HEK293T (cell line): ENCODE measurements at places on chromosomes 7 and 10.

- peak; percentile 50 for DNase-seq
Measured at GRCh38 chr7:33904681-33905388, 504 bp upstream of the BMPER start.

DNA sequence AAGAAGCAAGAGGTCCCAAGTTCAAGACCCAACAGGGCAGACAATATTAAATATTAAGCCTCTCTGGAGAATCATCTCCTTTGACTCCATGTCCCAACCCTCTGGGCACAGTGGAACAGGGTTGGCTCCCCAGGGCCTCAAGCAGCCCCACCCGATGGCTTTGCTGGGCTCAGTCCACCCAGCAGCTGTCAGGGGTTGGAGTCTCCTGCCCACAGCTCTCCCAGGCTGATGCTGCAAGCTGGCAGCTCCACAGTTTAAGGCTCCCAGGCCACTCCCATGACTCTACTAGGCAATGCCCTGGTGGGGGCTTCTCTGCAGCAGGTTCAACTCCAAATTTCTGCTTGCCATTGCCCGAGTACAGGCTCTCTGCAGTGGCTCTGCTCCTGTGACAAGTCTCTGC, 55.1 kb downstream of the LARP4B start:
- no peak for DNase-seq

DNA sequence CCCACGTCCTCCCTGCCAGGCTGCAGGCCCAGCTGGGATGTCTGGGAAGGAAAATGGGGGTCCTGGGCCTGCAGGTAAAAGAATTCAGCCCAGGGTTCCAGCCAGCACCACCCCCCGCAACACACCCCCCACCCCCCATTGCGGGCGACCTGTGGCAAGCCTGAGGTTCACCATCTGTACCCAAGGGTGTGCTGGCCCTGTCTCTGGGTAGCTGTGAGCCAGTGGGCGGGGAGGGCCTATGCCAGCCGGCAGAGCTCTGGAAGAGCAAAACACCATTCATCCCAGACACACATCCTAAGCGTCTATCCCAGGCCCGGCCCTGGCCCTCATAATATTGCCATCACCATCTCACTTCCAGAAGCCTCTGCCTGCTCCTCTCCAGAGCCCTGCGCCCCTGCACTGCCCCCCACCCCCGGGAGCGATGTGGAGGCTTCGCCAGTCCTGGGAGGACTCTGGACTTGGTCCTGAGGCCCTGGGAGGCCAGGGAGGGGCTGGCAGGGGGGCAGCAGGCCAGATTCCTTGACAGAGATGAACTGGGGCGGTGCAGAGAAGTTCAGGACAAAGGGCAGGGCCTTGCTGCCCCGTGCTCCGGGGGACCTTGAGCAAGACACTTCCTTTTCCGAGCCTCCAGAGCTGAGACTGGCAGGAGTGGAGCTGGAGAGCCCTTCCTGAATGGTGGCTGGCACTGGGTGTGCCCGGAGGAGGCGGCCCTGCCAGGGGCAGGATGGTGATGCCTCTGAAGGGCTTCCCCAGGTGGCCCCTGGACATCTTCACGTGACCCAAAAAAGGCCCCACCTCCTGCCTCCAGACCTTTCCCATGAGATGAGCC, 8.7 kb upstream of the TTYH3 start:
- DNase-seq: no peak

- DNase-seq: no peak
Measured at GRCh38 chr7:68509603-68510002, 1088.7 kb upstream of the AUTS2 start.

- DNase-seq: no peak
Measured at GRCh38 chr7:129553899-129554461, 51.6 kb downstream of the SMKR1 start.

- no peak for DNase-seq
Measured at GRCh38 chr7:7516156-7516555, 19.5 kb downstream of the COL28A1 start.

GRCh38 chr7:106600569-106601373, 60.2 kb downstream of the CCDC71L start:
- no peak for DNase-seq

- no peak for DNase-seq
Measured at GRCh38 chr7:5406957-5407945, 16.4 kb downstream of the TNRC18 start.

DNA sequence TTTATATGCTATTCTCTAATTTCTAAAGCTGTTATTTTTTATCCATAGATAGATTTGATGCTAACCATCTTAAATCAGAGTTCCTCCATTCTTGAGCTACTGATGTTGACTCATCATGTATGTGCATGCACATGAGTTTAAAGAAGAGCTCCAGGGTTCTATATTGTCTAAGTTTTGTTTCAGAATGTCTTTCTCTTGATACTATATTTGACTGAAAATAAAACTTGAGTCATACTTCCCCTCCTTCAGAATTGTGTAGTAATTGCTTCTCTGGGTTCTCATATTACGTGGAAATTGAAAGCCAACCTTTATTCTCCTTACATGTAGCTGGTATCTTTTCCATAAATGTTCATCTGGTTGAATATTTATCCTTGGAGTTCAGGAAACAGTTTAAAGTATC, 89.4 kb downstream of the LRRTM3 start:
- DNase-seq: no peak

- DNase-seq: no peak
Measured at GRCh38 chr7:69211739-69212138, 386.5 kb upstream of the AUTS2 start.

- no peak for DNase-seq
Measured at GRCh38 chr7:2915023-2915422, 70.9 kb upstream of the GNA12 start.
